T follicular helper cell (primary cell): ENCODE measurements at places on chromosomes 13 and 19.
A peak's percentile ranks its signal among the peaks of the same experiment; 100 is the strongest.

- DNase-seq: no peak
These were observed 21.4 kb downstream of the UBXN6 start for GRCh38 chr19:4436231-4436630.

DNA sequence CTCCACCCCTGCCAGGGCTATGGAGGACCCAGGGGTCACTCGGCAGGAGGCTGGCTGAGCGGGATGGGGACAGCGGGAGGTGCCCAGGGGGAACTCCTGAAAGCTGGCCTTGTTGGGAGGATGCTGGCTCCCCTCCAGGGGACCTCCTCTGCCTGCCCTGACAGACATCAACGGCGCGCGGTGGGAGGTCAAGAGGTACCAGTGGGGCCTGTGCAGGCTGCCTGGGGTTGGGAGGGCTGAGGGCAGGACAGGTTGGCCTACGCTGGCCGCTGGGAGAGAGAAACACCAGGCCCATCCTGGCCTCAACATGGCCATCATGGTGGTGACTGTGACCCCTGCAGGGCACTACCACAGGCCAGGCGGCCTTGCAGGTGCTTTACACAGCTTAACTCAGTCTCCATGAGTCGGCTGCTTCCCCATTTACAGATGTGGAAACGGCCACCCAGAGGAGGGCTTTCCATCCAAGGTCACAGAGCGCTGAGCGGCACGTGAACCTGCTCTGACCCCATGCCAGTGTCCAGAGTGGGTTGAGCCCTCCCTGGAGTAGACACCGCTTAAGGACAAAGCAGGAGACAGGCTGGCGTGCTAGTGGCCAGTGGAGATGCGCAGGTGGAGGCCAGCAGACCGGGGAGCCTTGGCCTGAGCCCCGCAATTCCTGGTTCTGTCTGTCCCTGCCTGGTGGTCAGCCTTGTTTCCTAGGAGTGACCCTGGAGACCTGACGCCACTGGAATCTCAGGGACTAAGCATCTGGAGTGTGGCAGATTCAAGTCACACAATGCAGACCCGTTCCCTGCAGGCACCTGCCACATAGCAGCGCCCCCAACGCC, 27.6 kb downstream of the CEBPG start:
- no peak for DNase-seq

GRCh38 chr13:78098249-78098648, 179.6 kb upstream of the EDNRB start:
- no peak for DNase-seq

DNA sequence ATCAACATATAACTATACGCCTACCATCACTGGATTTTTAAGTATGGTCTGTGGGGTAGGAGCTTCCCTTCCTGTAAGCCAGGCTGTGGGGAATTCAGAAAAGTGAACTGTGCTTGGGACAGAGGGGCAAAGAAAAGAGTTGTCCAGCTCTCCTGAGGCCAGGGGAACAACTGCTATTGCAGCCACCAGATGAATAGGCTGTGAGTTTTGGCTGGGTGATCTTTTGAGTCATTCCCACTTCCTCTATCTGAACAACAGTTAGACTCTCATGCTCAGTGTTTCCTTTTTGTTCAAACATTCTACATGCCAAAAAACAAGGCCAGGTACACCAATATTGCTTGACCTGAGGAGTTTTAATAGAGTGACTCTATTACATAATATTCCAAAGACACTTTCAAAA, 426.2 kb upstream of the DACH1 start:
- no peak for DNase-seq

DNA sequence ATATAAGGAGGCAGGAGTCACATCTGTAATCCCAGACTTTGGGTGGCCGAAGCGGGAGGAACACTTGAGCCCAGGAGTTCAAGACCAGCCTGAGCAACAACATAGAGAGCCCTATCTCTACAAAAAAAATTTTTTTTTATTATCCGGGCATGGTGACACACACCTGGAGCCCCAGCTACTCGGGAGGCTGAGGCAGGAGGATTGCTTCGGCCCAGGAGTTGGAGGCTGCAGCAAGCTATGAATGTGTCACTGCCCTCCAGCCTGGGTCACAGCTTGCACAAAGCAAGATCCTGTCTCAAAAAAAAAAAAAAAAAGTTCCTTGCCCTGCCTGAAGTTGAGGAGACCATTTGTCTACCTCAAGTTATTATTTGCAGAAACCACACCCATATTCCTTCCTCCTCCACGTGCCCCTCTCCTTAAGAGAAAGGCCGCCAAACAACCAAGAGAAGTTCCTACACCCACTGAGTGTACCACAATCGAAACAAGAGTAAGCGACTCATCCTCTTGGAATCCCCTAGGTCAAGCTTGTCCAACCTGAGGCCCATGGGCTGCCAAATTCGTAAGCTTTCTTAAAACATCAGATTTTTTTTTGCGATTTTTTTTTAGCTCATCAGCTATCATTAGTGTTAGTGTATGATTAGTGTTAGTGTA, 2.2 kb downstream of the ABCC4 start:
- no peak for DNase-seq

DNA sequence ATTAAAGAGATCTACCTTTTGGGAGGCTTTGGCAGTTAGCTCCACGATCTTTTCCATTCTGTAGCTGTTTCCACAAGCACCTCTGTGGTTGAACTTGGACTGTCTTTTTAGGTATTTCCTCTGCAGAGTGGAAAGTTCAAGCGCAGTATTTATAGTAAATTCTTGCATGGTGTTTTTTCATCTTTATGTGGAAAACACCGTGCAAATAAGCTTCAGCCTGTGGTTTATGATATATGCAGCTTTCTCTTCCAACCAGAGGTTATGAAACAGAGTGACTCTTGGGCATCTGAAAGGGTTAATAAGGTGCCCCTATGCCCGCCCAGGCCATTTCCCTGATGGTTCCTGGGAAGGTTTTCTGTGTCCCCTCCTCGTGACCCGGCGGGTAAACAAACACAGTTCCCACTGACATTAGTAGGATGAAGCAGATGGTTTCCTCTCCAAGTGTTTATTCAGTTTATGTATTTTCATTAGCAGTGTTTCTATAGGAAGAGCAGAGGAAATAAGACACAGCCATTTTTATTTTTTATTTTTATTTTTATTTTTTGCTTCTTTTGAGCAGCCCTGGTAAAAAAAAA, 39.7 kb upstream of the RNF113B start:
- no peak for DNase-seq

DNA sequence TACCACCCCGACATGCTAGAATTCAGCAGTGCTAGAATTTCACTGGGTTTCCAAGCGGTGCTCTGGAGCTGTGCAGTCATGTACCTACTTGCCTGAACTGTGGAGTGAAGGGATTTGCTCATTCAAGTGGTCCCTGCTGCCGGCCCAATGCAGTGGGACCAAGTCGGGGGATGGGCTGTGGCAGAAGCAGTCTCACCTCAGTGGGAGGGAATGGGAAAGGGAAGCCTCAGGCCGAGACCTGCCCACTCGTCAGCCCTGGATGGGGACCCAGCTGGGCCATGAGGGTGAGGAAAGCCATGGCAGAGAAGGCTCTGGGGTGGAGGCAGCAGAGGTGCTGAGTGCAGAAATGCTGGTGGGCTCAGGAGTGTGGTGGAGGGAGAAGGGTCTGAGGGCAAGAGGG, 14.9 kb downstream of the KLHL26 start:
- DNase-seq: no peak

DNA sequence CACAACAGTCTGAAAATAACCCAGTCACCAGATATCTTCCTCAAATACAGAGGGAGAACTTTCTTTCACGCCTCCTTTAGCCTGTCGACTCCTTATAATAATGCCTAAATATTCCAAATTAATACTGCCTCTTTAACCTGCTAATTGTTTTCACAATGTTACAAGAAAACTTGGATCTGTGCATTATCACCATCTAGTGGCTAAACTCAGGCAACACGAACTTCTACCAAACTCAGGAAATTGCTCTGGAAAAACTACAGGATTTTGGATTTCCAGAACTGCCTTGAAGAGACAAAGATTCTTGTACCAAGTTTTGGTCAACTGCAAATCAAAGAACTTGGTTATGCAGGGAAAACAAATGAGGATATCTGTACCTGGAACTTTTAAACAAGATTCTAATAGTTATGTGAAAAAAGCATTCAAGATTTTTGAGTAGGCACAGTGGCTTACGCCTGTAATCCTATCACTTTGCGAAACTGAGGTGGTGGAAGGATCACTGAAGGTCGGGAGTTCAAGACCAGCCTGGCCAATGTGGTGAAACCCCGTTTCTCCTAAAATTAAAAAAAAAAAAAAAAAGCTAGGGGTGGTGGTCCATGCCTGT, 10.8 kb downstream of the CLN5 start:
- DNase-seq: no peak

DNA sequence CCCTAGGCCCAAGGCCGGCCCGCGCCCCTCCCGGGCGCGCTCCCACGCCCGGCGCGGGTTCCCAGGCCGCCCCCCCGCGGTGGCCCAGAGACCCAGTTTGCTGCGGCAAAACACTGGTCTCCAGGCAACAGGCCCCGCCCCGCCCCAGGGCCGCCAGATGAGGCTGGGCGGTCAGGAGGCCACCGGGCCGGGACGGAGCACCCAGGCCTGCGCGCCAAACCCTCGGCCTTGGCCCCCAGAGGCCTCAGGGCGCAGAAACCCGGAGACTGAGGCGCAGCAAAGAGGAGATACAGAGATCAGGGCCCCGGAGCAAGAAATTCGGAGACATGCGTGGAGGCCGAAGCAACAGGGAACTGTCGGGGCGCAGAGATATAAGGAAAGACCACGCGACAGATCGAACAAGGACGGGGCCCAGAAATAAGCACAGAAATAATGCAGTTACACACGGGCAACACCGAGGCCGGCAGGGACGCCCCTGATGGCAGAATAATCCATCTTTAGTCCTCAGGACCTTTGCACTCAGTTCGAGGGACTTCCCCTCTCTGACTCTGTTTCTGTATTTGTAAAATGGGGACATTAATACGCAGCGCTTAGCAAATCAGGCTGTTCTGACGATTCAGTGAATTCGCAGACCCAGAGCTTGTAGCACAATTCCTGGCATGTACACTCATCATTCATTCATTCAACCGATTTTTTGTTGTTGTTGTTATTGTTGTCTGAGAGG, 20.8 kb upstream of the ERCC1 start:
- DNase-seq: peak; percentile 69

- no peak for DNase-seq
These were observed at the start of gene SOHLH2 for GRCh38 chr13:36214163-36214921. SOHLH2 (minus strand) TSS chr13:36214556; CDS start chr13:36214526, 30 bp downstream.
